IMR-90 (cell line): ENCODE measurements at places on chromosomes 11 and 22.

DNA sequence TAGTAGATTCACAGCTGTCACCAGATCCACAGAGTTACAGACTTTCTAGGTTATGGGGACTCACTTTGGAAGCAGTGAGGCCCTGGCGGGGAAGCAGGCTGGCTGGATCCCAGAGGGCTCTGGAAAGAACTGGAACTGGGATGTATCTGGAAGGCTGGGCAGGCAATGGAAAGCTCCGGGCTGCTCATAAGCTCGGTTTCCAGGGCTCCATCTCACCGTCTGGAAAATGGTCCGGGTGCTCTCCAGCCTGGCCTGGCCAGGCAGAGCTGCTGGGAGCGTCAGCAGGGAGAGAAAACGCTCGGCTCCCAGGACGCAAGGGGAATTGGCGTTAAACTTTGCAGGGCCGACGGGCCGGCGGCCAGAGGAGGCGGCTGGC is 335 bp upstream of the SEZ6L start:
- no peak for DNase-seq

DNA sequence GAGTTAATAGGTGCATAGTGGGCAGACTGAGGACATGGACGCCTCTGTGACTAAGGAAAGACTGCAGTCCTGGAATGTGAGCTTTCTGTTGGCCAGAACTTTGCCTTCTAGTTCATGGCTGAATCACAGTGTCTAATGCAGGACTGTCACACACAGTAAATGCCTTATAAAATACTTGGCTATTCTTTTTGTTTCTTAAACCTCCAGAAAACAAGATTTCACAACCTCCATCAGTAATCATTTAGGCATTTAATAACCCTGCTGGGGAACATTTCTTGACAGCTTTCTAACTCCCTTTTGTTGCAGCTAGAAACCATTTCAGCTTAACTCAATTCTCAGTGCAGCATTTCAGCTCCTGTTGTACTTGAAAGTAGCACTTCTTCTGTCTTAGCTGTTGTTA is 335.8 kb upstream of the DDI1 start:
- DNase-seq, result peak; percentile 79

GRCh38 chr11:27699926-27700350 is 317 bp downstream of the BDNF start:
- no peak for DNase-seq

- no peak for DNase-seq
Observed at GRCh38 chr11:29244355-29244754, 772.5 kb downstream of the KCNA4 start.

DNA sequence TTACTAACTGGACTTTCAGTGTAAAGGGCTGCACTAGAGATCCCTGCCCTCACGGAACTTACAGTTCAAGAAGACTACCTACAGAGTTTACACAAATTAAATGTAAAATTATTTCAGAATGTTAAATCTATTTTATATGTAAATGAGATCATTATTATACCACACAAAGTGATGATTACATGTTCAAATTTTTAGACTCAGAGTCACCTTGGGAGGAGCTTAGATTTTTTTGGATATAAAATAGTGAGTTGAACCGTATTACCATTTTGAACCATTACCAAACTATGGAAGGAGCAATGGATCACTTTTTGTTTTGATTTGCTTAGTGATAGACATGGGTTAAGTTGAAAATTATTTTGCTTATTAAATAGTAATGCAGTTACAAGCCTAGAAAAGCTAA is 1.6 kb downstream of the IPO7 start:
- no peak for DNase-seq

DNA sequence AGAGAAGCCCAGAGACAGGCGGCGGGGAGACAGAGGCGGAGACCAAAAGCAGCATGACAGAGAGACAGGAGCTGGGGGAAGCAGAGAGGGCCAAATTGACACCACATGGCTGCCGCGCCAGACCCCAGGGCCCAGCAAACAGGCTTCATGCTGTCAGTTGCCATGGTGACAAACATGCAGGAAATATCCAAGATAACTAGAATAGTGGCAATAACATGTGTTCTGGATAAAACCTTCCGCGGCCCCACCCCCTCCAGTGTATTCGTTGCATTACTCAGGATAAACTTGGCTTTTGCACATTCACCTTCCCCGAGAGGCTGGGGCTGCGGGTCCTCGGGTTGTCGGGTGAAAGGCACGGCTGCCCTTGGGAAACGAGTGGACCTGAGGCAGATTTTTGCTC is 49.9 kb upstream of the CDON start:
- DNase-seq, result no peak

GRCh38 chr22:20080776-20081654 is 974 bp downstream of the DGCR8 start:
- DNase-seq, result peak; percentile 67

- DNase-seq, result no peak
Observed at GRCh38 chr22:25892678-25893077, 150.7 kb downstream of the MYO18B start.

DNA sequence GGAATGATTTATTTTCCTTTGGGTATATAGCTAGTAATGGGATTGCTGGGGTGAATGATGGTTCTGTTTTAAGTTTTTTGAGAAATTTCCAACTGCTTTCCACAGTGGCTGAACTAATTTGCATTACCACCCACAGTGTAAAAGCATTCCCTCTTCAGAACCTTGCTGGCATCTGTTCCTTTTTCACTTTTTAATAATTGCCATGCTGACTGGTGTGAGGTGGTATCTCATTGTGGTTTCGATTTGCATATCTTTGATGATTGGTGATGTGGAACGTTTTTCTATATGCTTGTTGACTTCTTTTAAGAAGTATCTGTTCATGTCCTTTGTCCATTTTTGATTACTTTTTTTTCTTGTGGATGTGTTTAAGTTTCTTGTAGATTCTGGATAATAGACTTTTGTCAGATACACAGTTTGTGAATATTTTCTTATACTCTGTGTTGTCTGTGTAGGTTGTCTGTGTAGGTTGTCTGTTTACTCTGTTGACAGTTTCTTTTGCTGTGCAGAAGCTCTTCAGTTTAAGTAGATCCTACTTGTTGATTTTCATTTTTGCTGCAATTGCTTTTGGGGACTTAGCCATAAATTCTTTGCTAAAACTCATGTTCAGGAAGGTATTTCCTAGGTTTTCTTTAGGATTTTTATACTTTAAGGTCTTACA is 291.8 kb upstream of the DDI1 start:
- DNase-seq, result no peak

GRCh38 chr11:95647355-95647754 is 142.2 kb downstream of the FAM76B start:
- DNase-seq, result no peak

DNA sequence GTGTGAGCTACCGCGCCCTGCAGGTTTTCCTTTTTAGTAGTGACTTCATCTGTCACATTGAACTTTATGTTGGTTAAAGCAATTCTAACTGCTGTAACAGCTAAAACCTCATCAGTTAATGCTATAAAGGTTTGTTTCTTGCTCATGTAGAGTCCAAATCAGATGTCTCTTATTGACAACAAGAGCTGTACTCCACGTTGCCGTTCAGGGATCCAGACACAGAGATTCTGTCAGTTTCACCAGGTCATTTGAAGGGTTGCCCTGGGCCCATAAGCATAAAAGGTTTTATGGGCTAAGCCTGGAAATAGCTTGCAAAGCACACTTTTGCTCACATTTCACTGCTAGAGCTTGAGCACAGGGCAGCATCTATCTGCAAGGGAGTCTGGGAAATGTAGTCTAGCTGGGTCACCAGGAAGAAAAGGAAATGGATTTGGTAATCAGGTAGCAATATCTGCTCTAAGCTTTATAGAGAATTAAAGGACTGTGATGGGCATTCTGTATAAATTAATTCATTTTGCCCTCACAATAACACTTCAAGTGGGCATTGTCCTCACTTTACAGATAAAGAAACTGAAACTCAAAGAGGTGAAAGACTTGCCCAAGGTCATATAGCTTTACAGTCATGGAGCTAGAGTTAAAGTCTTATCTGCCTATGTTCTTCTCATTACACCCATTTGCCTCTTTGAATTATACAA is 25.2 kb upstream of the PTPRJ start:
- no peak for DNase-seq

- DNase-seq, result no peak
Observed at GRCh38 chr11:16364254-16364653, 7.9 kb upstream of the SOX6 start.

- DNase-seq, result peak; percentile 99
Observed at GRCh38 chr11:129143335-129143734, 48.8 kb downstream of the ARHGAP32 start.

DNA sequence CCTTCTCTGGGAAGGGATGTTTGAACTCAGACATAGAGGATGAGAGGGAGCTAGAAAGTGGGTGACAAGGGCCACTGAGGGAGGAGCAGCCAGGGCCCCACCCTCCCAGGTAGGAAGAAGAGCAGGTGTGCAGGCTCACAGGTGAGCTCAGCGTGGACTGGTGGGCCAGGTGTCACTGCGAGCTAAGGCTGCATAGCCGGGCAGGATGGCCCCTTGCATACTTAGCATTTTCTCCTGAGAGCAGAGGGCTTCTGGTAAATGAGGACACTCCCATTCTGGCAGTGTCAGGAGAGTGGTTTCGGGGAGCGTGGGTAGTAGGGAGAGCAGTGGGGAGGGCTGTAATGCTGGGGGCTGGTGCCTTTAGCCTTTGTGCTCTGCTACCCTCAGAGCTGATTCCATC is 843.4 kb downstream of the TBC1D22A start:
- no peak for DNase-seq

GRCh38 chr11:103844327-103845215 is 191.9 kb upstream of the DDI1 start:
- DNase-seq, result no peak

- DNase-seq, result peak; percentile 97
Observed at GRCh38 chr11:34655335-34656008, 34.6 kb downstream of the EHF start.

- DNase-seq, result no peak
Observed at GRCh38 chr11:69521457-69521856, 40.0 kb downstream of the LINC01488 start.

- no peak for DNase-seq
Observed at GRCh38 chr11:47317064-47317828, 35.3 kb downstream of the MYBPC3 start.

GRCh38 chr11:14124350-14124749 is 161.8 kb downstream of the SPON1 start:
- no peak for DNase-seq

- DNase-seq, result no peak
Observed at GRCh38 chr11:116122697-116123472, 618.7 kb upstream of the CADM1 start.

GRCh38 chr11:121318848-121319834 is 26.6 kb downstream of the SC5D start:
- peak; percentile 56 for DNase-seq

DNA sequence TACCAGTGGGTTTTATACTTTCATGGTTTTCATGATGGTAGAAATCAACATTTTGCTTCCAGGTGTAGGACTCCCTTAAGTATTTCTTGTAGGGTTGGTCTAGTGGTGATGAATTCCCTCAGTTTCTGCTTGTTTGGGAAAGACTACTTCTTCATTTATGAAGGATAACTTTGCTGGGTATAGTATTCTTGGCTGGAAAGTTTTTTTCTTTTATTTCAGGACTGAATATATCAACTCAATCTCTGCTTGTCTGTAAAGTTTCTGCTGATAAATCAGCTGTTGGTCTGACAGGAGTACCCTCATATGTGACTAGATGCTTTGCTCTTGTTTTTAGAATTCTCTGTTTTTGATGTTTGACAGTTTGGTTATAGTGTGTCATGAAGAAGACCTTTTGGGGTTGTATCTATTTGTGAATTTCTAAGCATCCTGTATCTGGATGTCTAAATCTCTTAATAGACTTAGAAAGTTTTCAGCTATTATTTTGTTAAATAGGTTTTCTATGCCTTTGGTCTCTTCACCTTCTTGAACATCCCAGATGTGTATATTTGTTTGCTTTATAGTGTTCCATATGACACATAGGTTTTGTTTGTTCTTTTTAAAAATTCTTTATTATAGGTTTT is 95.9 kb downstream of the ENTHD1 start:
- no peak for DNase-seq

GRCh38 chr11:90874281-90874680 is 651.4 kb upstream of the CHORDC1 start:
- no peak for DNase-seq

DNA sequence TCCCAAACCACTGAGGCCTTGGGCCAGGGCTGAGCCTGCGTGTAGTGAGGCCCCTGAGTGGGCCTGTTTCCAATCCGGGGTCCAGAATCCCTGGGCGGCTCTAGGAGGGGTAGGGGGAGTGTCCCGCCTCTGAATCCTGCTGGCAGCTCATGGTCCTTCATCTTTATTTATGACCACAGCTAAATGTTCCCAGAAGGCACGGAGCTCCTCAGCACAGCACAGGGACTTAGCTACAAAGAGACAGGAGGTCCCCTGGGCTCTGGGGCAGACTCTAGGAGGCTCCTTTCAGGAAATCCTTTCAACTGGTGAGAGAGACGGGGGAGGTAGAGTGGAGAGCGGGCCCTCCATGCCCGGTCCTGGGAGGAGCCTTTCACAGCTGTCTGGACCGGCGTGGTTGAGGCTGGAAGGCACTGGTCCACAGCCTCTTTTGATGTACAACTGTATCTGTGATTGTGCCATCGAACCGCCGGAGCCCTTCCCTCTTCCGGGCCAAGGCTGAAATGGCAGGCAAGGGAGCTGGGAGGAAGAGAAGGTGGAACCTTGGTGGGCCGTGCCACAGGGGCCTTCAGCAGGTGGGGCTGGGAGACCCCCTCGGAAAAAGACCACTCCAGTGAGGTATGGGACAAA is 46.8 kb downstream of the SCUBE1 start:
- no peak for DNase-seq
